NCI-H774 (cell line): ENCODE measurements at places on chromosomes 1 and 21.

GRCh38 chr1:91894036-91894761 is 8.2 kb upstream of the TGFBR3 start:
- no peak for DNase-seq

DNA sequence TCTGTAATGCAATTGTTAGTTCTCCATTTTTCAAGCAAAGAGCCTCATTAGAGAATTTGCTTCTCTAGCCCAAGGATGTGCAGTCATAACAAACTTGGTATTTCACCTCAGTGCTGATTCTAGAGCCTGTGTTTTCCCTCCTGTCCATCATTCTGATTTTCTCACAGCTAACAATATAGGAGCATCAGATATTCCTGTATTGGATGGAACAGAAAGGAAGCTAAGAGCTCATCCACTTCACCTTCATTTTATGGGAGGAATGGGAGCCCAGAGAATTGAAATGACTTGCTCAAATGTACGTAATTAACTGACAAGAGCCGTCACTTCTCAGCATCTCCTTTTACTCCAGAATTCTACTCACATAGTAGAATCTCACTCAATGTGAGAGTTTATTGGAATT is 96.6 kb downstream of the EDEM3 start:
- no peak for DNase-seq

DNA sequence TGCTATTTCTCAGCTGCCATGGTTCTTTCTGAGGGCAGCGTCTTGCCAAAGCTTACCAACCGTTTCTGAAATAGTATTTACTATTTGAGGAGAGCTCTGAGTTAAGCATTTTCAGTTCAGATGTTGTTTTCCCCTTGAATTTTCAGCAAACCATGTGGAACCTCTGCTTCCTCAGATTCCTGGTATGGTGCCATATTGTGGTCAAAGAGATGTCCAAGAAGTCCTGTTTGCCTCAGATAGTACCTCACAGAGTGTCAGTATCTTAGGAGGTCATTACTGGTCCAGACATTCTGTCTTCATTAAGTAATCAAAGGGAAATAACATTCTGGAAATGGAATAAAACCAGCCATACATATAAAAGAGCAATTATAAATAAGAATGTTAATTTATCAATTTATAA is 36.6 kb downstream of the VANGL2 start:
- no peak for DNase-seq

GRCh38 chr1:235709018-235709417 is 59.4 kb upstream of the GNG4 start:
- DNase-seq: no peak

GRCh38 chr1:117321680-117322609 is 45.3 kb upstream of the MAN1A2 start:
- no peak for DNase-seq

DNA sequence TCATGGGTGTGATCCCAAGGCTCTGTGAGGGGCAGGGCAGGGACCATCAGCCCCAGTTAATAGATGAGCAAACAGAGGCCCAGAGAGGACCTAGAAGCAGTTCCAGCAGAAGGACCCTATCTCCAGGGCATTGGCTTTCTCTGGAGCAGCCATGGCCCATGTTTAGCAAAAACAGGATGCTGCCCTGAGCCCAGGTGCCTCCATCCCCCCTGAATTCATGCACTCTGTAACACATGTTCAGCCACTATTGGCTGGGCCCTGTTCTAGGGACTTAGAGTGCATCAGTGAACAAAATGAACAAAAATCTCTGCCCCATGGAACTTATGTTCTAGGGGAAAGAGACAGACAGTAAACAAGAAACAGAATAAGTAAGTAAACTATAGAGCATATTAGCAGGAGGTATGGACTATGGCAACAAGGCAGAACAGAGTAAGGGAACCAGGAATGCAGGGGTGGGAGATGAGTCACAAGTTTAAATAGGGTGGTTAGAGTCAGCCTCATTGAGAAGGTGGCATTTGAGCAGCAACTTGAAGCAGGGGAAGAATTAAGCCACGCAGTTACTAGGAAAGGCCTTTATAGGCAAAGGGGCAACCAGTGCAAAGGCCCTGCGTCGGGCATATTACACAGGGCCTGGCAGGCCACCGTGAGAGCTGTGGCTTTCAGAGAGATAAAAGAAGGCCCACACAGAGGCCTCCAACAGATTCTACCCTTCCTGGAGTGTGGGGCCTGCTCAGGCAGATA is 185.9 kb upstream of the EDN2 start:
- DNase-seq: no peak

GRCh38 chr1:3249231-3249630 is 180.2 kb downstream of the PRDM16 start:
- DNase-seq: no peak

GRCh38 chr21:17537299-17537698 is 24.5 kb downstream of the CXADR start:
- DNase-seq: no peak

- DNase-seq: no peak
Observed at GRCh38 chr1:226799634-226800281, 60.7 kb upstream of the ITPKB start.

GRCh38 chr1:61088163-61088974 is 6.0 kb downstream of the NFIA start:
- no peak for DNase-seq

- no peak for DNase-seq
Observed at GRCh38 chr21:29193072-29193471, 62.6 kb downstream of the MAP3K7CL start.

DNA sequence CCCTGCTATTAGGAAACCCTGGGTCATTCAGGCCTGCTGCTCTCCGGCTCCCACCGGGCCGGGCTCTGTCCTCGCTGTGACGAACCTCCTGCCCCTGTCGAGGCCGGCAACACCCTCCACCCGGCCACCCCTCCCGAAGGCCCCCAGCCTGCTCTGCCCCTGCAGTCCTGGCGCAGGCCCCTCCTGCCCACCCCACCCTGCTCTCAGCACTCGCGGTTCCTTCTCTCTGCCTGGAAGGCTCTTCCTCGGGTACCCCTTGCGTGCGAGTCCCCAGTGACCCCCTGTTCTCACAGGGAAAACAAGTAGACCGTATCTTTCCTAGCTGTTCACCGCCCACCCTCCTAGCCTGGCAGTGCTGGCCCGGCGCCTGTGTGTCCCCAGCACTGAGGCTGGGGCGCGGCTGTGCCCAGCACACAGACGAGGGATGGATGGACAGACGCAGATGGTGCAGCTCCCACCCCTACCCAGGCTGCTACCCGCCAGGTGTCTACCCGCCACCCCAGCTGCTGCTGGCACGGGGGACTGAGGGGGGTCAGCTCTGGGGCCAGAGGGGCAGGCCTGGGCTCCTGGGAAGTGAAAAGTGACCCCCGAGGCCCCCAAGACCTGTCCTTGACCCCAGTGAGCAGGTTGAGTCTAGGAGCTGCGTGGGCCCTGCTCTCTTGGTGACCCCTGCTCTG is 3.1 kb upstream of the VWA1 start:
- DNase-seq: no peak

- DNase-seq: peak; percentile 41
Observed at GRCh38 chr1:182446033-182446669, 3.8 kb upstream of the RGSL1 start.

- DNase-seq: no peak
Observed at GRCh38 chr1:110633646-110634030, 27.5 kb upstream of the KCNA2 start.

DNA sequence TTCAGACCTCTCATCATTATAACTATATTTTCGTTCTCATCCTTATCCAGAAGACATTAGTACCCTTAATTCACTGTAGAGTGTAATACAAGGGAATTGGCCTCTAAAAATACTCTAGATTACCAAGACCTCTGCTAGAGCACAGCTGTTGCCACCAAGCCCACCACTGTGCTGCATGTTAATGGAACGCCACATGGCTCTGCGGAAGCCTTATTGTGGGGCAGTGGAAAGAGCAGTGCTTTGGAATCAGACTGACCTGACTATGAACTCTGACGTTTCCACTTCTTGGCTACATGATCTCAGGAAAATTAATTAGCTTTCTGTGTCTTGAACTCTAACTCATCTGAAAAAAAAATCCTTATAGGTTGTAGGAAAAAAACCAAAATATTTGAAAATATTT is 222.1 kb downstream of the LMX1A start:
- DNase-seq: no peak

- no peak for DNase-seq
Observed at GRCh38 chr1:204435872-204436271, 24.3 kb upstream of the PPP1R15B start.

GRCh38 chr1:2046174-2046917 is 3.9 kb upstream of the PRKCZ start:
- DNase-seq: peak; percentile 25

DNA sequence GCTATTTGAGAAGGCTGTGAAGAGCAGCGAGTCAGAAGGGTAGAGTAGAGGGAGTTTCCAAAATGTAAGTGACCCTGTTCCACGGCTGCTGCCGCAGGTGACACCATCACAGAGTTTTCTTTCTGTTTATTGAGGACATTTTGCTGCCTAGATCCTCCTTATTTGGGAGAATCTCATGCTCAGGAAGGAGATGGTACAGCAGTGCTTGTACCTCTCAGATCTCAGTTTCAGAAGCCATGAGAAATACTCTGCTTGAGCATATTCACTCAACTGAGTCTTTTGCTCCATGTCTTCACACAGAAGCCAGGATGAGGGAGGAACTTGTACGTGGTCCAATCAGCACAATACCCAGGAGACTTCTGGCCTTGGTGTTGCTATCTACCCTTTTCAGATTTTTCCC is 1.6 kb downstream of the LCE7A start:
- no peak for DNase-seq

DNA sequence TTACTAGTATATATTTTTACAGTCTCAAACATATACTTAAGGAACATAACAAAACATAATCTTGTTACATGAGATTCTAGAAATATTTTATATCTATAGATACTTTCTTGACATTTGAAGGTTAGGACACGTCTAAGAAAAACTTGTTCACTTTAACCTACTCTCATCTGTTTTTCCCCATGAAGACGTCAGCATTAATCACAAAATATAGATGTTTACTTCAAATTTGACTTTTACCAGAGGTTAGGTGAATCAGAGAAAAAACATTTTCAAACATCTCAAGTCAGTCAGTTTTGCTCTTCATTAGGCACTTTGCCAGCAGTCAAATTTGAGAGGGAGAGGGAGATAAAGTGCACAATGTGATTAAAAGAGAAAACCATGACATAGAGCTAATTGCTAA is 47.7 kb downstream of the BRINP3 start:
- DNase-seq: no peak

DNA sequence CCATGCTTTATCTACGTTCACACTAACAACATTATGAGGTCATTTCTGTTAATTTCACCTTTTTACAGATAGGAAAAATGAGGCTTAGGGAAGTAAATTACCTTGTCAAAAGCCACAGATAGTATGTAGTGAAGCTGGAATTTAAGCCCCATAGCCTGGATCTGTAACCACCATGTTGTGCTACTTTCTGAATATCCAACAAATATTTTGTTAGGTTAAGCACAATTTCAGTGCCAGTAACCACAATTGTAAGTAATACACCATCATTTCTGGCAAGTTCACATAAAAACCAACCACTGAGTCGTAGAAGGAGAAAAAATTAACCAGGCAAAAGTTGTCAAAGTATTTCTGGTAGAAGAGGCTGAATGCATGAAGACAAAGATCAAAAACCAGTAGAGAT is 593.1 kb upstream of the CAMK1G start:
- no peak for DNase-seq

GRCh38 chr1:223533708-223534107 is 131.8 kb downstream of the CAPN8 start:
- DNase-seq: no peak

DNA sequence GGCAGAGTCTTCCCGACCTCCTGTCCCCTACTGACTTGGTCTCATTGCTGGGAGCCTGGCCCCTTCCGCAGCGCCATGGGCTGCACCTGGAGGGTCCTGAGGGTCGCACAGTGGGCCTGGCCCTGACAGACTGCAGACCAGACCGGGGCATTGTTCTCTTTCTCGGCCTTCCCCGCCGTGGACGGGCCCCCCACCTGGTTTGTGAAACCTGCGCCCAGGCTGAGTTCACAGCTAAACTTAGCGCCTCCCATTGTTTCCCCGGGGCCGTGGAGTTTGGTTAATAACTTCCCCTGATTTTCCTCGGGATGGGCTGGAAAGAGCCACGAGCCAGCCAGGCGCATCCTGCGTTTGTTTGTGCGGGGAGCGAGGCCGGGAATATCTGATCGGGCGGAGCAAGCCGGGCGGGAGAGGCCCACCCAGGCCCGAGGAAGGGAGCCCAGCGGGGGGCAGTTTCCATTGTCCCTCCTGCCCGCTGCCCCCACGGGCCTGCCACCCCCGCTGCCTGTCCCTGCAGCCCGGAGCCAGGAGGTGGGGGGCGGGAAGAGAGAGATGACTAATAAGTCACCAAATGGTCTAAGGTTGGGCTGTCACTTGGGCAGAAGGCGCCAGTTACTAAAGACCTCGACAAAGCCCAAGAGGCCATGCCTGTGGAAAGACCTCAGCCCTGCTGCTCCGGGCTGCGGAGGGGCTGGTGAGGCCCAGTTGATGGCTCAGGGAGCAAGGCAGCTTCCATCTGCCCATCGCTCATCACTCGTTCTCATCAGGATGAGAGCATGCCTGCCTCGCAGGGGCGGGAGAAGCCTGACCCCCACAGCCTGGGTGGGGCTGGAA is 39.0 kb upstream of the ARHGEF16 start:
- DNase-seq: no peak

DNA sequence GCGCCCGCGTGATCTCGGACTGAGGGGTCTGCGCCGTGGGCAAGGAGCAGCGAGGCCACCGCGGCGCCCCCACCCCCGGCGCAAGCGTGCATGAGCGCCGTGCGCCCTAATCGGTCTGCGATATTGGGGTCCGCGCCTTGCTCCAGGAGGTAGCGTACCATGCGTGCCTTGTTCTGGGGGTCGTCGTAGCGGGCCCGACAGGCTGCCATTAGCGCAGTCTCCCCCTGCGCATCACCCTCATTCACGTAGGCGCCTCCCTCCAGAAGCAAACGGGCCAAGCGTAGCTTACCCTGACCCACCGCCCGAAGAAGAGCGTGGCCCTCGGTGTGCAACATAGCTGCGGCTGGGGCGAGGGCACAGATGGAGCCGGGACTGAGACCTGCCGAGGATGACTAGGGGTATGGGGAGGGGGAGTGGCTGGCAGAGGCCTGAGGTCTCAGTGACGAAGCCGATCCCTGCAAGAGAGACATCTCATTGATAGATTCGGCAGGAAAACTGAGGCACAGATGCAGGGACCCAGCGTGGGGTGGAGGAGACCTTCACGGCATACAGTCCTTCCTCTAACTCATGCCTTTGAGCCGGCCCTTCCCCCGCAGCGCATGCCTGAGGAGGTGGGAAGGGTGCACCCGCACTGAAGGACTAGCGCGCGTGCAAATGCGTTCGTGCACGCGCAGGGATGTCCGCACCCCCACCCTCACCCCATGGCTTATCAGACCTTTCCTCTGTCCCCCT is 2.8 kb downstream of the ANKRD34A start:
- no peak for DNase-seq
